ENCODE measurements at places on chromosomes 6 and 20.

GRCh38 chr6:167906899-167907298 is 80.2 kb downstream of the AFDN start:
- DNase-seq = no peak

- no peak for DNase-seq
Measured at GRCh38 chr6:15573384-15573783, 89.4 kb downstream of the DTNBP1 start.

GRCh38 chr6:137811121-137811915 is 55.7 kb upstream of the TNFAIP3 start:
- DNase-seq = peak; percentile 63

DNA sequence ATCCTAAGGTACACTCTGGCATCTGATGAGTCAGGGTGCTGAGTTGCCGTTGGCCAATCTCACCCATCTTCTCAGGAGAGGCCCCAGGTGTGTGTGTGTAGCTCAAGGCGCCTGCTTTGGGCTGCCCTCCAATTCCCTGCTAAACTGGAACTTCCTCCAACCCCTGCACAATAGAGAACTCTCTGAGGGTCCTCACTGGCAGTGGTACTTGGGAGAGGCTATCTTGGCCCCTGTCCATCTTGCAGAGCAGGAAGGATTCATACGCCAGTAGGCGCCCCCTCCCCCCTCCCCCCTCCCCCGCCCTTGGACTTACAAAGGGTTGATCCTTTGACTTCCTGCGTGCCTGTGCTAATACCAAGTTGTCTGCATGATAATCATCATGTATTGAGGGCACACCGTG is 173.6 kb downstream of the SASH1 start:
- DNase-seq = no peak

DNA sequence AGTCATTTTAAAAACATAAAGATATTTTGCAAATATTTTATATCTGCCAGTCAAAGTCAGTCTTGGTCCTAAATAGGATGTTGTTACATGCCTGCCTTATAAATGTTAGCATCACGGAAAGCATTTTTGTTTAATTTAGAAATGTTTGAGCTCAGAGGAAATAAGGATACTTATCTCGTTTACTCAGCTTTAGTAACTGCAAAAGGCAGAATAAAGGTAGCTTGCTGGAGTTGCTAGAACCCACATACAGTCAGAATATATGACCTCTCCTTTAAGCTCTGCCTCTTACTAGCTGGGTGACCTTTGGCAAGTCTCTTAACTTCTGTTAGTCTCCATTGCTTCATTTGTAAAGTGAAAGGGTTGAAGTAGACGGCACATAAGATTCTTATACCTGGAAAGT is 867.3 kb downstream of the KIF16B start:
- DNase-seq = no peak

- DNase-seq = no peak
Measured at GRCh38 chr6:36800223-36801076, 38.8 kb downstream of the CPNE5 start.

GRCh38 chr6:150880336-150880735 is 14.8 kb downstream of the MTHFD1L start:
- no peak for DNase-seq
